Psoas muscle (tissue), 8 donors: ENCODE measurements at places on chromosomes 2 and 18. TPM values are rescaled to one million over a fixed set of nuclear protein-coding genes. Genes with fewer than 3 reads are reported as not detected.

- no peaks in the 10 kb centered on the region for H3K27me3 ChIP-seq
- no peak overlapping the region for H3K27ac ChIP-seq
- DNase-seq: no peak
- no peaks in the 10 kb centered on the region for H3K36me3 ChIP-seq
- no peak overlapping the region for H3K4me3 ChIP-seq
- H3K4me1 ChIP-seq: no peaks in the 10 kb centered on the region
Observed at GRCh38 chr2:31378791-31379501, 35.6 kb downstream of the XDH start.

DNA sequence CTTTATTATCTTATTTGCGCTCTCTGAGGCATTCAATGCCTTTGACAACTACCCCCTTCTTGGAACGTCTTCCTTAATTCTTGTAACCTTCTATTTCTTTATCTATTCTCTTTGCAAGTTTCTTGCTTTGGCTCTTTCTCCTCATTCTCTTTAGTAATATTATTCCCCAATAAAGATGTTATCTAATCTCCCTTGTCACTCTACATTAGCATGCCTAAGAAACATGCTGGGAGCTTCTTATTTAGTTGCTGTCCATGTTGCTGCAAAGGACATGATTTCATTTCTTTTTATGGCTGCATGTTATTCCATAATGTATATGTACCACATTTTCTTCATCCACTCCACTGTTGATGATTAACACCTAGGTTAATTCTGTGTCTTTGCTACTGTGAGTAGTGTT is 113.7 kb downstream of the RDH14 start:
- no peak for DNase-seq
- H3K4me1 ChIP-seq: peaks cover 2% of the 10 kb centered on the region

The HTR2B gene
- total RNA-seq: not detected

DNA sequence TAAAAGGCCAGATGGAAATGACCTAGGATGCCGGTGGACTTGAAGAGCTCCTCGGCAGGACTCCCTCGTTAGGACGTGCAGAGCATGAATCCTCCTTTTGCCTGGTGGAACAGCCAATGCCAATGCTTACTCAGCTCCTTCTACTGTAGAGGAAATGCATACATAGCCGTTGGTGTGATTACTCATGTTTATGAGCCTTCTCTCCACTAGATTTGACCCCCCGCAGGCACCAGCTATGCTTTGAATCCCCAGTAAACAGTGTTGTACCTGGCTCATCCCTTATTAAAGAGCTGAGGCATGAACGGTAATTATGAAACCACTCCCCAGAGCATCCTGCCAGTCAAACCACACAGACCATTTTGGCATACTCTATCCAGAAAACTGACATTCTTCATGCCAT is 172.8 kb downstream of the ANTXR1 start:
- no peak overlapping the region for H3K27ac ChIP-seq
- no peak overlapping the region for H3K4me3 ChIP-seq

DNA sequence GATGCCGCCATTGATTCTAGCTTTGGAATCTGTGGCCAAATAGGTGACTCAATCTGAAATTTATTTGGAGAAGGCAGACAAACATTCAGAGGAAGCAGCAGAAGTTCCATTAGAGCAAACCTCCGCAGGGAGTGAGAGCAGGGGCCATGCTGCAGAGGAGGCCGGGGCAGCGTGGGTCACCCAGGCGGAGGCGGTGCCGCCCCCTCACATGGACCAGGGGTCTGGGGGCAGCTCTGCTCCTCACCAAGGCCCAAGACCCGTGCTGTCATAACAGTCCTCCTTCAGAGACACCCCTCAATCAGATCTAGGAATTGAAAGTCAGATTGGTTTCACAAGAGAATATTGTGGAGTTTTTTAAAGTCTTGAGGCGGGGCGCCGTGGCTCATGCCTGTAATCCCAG is 92.4 kb downstream of the GBX2 start:
- no peaks in the 10 kb centered on the region for H3K4me1 ChIP-seq
- H3K4me3 ChIP-seq: no peak overlapping the region
- no peaks in the 10 kb centered on the region for H3K36me3 ChIP-seq

The TDRD15 gene
- not detected for total RNA-seq
